ENCODE measurements at places on chromosomes 7 and 10. TPM values are rescaled to one million over a fixed set of nuclear protein-coding genes. Genes with fewer than 3 reads are reported as not detected.

The OR9A2 gene
- not detected for total RNA-seq

The SLC26A3 gene
- not detected for total RNA-seq

The SSC4D gene
- total RNA-seq: 0.92 TPM

The KNDC1 gene
- 1.4 TPM for total RNA-seq

The CTAGE15 gene
- total RNA-seq: not detected

The NUTM2E gene
- 0.53 TPM for total RNA-seq

The FBH1 gene
- total RNA-seq: 34.5 TPM

The HOXA2 gene
- total RNA-seq: 0.84 TPM

The SAP25 gene
- 1.3 TPM for total RNA-seq

The GIMAP5 gene
- not detected for total RNA-seq

All from A549 treated with CORT108297 at 1 μM for 4 hours (cell line).